ENCODE measurements at places on chromosomes 3 and 15. TPM values are rescaled to one million over a fixed set of nuclear protein-coding genes. Genes with fewer than 3 reads are reported as not detected.

DNA sequence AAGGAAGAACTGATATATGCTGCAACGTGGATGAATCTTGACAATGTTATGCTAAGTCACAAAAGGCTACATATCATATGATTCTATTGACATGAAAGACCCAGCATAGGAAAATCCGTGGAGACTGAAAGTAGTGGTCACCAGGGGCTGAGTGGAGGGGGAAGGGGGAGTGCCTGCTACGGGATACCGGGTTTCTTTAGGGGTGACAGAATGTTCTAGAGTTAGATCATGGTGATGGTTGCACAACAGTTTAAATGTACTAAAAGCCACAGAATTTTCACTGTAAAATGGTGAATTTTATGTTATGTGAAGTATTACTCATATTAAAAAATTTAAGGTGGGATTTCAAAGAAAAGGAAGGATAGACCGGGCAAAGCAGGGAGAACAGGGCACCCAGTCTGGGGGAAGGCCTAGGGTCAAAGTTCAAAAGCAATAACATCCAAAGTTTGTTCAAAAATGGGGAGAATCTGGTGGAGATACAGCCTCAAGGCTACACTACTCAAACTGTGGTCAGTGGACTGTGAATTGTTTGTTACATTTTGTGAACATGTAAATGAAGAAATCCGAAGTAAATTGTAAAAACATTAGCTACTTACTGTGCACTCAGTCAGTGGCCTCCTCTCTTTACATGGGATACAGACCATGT, 74.2 kb upstream of the FNDC3B start:
- DNase-seq = no peak

DNA sequence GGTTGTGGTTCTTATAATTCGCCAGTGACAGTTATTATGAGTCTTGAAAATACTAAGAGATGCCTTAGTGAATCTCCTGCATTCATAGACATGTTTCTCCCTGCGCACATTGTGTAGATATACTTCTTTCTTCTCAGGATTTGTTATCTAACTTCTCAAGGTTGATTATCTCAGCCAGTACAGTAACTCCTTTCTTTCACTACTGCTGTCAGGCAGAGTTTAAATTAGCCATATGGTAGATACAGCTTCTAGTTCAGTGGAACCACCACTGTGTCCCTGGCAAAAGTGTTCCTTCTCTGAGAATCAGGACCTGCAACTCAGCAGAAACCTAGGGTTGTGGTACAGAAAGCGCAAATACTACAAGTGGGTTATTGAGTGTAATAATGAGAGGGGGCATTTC, 175.0 kb upstream of the SGO1 start:
- no peak for DNase-seq

DNA sequence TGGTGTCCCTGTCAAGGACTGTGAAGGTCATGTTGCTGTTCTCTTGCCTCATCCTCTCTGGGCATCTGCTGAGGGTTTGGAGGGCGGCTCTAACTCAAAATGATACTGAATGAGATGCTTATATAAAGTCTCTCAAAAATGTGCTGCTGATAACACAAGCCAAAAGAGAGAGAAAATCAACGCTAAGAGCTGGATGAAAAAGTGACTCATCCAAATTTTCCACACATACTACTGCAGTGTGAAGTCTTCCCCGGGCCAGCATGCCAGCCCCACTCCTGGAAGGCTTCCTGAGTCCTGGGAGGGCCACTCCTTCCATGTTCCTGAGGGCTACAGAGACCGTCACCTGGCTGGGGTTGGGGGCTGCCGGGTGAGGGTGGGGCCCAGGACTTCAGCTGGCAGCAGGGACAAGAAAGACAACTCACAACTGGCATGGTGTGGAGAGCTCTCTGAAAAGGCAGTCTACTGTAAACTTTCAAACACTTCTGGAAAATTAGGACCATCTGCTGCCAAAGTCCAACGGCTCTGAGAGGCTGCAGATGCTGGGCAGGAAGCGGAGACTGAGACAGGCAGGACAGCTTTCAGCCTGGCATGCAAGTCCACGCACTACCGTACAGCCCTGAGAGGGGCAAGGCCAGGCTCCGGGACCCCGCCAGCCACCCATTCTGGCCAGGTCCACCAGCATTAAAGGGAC, 200.3 kb downstream of the ADAMTS17 start:
- DNase-seq = no peak

GRCh38 chr3:37740471-37740870, 121.2 kb upstream of the CTDSPL start:
- no peak for DNase-seq

The CCR3 gene
- total RNA-seq = not detected

The LRRC31 gene
- not detected for total RNA-seq

The ARL6IP5 gene
- 66.4 TPM for total RNA-seq

The CLDN18 gene
- total RNA-seq = not detected

Data from activated naive CD4-positive, alpha-beta T cell treated with anti-CD3 and anti-CD28 coated beads for 36 hours (primary cell).